ENCODE measurements at places on chromosomes 1 and 21.
A peak's percentile ranks its signal among the peaks of the same experiment; 100 is the strongest.

GRCh38 chr1:116666187-116667077 lies 1.1 kb downstream of the IGSF3 start:
- no peaks in the 10 kb centered on the region for H3K36me3 ChIP-seq
- DNase-seq: no peak
- peaks cover 52% of the 10 kb centered on the region for H3K27me3 ChIP-seq
- peaks cover 3% of the 10 kb centered on the region for H3K4me1 ChIP-seq

DNA sequence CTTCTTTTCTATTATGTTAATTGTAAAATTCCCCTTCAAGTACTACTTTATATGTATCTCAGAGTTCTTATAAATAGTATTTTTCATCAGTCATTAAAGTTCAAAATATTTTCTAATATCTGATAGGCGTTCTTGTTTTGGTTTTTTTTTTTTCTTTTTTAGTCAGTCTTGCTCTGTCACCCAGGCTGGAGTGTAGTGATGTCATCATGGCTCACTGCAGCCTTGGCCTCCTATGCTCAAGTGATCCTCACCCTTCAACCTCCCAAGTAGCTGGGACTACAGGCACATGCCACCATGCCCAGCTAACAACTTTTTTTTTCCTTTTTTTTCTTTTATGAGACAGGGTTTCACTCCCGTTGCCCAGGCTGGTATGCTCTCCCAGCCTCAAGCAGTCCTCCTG lies 27.3 kb downstream of the AGMAT start:
- H3K27ac ChIP-seq: no peak overlapping the region
- H3K4me3 ChIP-seq: no peak overlapping the region
- no peaks in the 10 kb centered on the region for H3K4me1 ChIP-seq
- peaks cover 8% of the 10 kb centered on the region for H3K36me3 ChIP-seq
- no peak for DNase-seq
- no peaks in the 10 kb centered on the region for H3K27me3 ChIP-seq

DNA sequence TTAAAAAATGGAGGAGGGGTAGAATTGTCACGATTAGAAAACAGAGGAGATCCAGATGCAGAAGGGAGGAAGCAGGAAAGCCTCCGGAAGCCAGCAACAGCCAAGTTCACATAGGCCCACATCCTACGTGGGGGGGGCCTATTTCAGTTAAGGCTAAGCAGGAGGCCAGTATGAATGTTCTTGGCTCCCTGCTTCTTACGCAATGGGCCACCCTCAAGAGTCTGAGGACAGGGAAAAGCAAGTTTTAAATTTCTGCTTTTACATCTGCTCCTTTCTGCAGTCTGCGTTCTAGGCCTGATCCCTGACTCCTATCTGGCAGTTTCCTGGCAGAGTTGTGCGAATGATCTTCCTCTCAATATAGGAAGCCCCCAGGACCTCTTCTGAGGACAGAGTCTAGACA lies 30.6 kb downstream of the RABIF start:
- no peaks in the 10 kb centered on the region for H3K4me1 ChIP-seq
- peaks cover 44% of the 10 kb centered on the region for H3K36me3 ChIP-seq
- H3K27ac ChIP-seq: no peak overlapping the region
- H3K4me3 ChIP-seq: no peak overlapping the region

DNA sequence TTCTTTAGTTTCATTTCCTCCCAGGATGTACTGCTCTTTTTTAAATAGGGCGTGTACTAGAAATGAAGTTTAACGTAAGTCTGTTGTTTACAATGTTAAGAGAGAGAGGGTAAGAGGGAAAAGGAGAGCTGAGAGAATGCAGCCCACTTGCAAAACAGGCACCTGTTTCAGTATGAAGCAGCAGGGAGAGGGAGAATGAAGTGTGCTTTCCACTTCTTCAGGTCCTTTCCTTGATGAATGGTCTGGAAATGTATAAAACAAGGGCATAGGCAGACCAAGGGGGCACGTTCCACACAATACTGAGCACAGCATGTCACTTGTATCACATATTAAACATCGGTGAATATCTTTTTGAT lies 2.0 kb downstream of the KCNA3 start:
- H3K4me1 ChIP-seq: peaks cover 19% of the 10 kb centered on the region
- no peaks in the 10 kb centered on the region for H3K36me3 ChIP-seq
- H3K27ac ChIP-seq: no peak overlapping the region
- H3K27me3 ChIP-seq: peaks cover 9% of the 10 kb centered on the region

DNA sequence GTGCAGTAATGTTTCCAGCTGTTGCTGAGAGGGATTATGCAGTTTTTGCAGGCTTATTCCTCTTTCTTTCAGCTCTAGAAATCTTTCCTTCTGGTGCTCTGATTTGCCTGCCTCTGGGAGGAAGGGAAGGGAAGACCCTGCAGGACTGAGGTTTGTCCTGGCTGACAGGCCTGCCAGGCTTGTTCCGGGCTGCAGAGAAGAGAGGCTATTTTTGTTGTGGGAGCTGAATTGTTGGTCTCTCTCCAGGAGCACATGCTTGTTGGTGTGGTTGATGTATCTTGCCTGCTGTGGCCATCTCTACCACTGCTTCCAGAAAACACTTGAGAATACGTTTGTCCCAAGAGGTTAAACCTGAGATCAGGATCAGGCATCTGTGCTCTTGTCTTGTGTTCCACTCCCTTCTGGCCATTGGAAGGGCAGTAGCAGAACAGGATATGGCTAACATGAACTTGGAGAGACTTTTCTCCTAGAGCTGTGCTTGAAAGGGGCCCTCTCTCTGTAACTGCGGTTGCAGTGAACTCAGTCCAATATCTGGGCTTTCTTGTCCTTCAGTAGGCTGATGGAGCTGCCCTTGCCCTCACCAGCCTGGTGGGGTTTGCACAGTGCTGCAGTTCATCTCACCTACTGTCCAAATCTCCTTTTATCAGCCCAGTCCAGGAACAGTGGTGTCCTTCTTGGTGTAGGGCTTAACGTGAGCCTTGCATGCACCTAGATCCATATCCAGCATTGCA lies 21.5 kb upstream of the SLC25A34 start:
- H3K4me1 ChIP-seq: no peaks in the 10 kb centered on the region
- no peak for DNase-seq
- no peaks in the 10 kb centered on the region for H3K27me3 ChIP-seq
- H3K27ac ChIP-seq: no peak overlapping the region

DNA sequence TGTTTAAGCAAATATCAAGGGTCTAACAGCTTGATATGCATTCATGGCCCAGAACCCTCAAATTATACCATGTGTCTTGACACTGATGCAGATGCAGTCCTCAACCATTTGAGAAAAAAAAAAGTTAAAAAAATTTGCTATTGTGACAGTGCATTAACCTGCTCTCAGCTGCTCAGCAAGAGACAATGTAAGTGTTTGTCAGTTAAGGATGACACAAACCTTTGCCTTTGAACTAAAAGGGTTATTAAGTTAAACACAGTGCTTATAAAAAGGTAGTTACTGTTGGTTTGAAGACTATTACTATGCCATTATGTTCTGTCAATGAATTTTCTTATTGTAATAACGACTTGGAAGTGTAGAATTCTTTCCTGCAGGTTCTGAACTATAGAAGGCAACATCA lies 655.6 kb upstream of the NEGR1 start:
- no peaks in the 10 kb centered on the region for H3K4me1 ChIP-seq
- H3K36me3 ChIP-seq: no peaks in the 10 kb centered on the region
- DNase-seq: no peak
- H3K27ac ChIP-seq: no peak overlapping the region
- H3K4me3 ChIP-seq: no peak overlapping the region
- no peaks in the 10 kb centered on the region for H3K27me3 ChIP-seq

DNA sequence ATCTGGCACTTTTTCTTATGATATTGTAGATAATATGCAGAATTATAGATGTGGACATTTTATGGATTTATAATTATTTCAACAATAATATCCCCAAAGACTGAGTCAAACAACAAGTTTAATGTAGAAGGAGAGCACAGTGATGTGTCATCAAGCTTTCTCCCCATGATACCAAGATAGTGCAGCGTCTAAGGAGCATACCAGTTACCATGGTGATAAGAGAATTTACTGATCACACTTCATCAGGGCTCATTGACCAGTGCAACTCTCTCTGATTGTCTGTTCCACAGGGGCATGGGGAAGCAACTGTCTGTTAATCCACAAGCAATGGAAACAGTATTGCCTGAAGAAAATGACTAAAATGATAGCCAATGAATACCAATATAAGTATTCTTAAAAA lies 209.6 kb upstream of the DPYD start:
- no peaks in the 10 kb centered on the region for H3K27me3 ChIP-seq
- no peak overlapping the region for H3K4me3 ChIP-seq
- no peaks in the 10 kb centered on the region for H3K36me3 ChIP-seq
- DNase-seq: no peak

GRCh38 chr1:28280977-28281381 lies 21.7 kb downstream of the SESN2 start:
- H3K36me3 ChIP-seq: peaks cover 38% of the 10 kb centered on the region
- DNase-seq: no peak
- H3K4me1 ChIP-seq: no peaks in the 10 kb centered on the region
- no peak overlapping the region for H3K27ac ChIP-seq
- no peak overlapping the region for H3K4me3 ChIP-seq

GRCh38 chr1:205983925-205984725 lies 19.1 kb downstream of the RAB7B start:
- DNase-seq: peak; percentile 39
- no peaks in the 10 kb centered on the region for H3K36me3 ChIP-seq
- no peak overlapping the region for H3K27ac ChIP-seq

GRCh38 chr1:201109651-201110050 lies 2.6 kb downstream of the CACNA1S start:
- DNase-seq: no peak
- no peak overlapping the region for H3K4me3 ChIP-seq
- H3K36me3 ChIP-seq: no peaks in the 10 kb centered on the region
- no peak overlapping the region for H3K27ac ChIP-seq

DNA sequence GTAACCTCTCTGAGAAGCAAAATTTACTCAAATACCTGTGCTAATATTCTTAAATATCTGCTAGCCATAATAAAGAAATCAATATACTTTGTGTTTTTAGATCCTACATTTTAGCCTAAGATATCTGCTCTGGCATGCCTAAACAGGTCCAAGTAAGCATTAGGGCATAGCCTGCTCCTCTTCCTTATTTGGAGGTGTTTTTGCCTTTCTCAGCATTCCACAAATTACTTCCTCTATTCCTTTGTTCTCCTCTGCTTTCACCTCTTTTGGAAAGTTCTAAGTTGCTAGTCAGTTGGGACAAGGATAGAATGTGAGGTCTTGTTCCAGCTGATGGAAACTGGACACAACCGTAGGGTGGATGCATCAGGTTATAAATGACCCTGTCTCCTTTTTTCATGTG lies 7.2 kb upstream of the OR10X1 start:
- no peak overlapping the region for H3K27ac ChIP-seq
- no peak for DNase-seq
- H3K4me3 ChIP-seq: no peak overlapping the region
- H3K4me1 ChIP-seq: no peaks in the 10 kb centered on the region

DNA sequence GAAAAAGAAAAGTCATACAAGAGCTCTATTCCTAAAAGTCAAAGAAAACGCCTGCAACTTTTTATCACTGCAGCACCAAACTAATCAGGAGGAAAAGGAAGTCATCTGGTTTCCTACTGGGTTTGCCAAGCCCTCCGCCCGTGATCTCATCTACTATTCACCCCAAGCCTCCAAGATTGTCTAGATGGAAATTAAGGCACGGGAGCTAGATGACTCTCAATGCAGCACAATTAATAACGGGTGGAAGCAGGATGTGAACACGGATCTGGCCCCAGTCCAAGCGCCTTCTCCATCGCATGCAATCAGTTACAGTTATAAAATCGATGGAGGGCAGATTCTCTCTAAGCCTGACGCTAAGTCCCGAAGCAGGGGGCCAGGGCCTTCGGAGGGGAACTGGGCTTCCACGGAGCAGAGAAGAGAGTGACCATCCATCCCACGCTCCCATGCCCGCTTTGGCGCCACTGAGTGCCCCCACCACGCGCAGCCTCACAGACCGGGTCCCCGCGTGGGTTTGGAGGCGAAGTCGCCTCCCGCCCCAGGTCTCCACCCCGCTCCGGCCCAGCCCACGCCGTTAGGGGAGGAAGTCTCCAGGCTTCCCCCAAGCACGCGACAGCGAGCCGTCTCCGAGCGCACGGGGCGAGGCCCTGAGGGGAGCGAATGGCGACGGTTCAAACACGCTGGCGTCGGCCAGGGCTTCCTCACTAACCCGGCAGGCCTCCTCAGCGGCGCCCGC lies 1.8 kb downstream of the HSF2BP start:
- H3K4me1 ChIP-seq: peaks cover 9% of the 10 kb centered on the region
- H3K27ac ChIP-seq: no peak overlapping the region
- H3K4me3 ChIP-seq: no peak overlapping the region
- DNase-seq: no peak
- H3K36me3 ChIP-seq: peaks cover 15% of the 10 kb centered on the region
